GM03348 (cell line): ENCODE measurements at places on chromosomes 7 and 10.

DNA sequence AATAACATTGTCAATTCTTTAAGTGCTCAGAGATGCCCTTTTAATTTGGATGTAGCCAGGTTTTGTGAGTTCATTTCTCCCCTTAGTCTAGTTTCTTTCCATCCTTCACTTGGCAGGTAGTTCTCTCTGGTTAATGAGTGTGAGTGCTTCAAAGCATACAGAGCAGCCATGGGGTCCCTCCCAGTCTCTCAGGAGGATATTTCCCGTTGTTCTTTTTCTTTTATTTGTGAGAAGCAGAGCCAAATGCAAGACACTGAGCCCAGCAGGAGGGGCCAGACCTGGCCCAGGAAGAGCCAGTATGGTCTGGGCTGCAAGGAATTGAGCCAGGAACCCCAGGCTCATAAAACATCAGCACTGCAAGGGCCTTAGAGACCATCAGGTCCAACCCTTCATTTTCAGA is 52.4 kb downstream of the PLCE1 start:
- DNase-seq = no peak

GRCh38 chr7:106590209-106590816 is 70.6 kb downstream of the CCDC71L start:
- DNase-seq = no peak

DNA sequence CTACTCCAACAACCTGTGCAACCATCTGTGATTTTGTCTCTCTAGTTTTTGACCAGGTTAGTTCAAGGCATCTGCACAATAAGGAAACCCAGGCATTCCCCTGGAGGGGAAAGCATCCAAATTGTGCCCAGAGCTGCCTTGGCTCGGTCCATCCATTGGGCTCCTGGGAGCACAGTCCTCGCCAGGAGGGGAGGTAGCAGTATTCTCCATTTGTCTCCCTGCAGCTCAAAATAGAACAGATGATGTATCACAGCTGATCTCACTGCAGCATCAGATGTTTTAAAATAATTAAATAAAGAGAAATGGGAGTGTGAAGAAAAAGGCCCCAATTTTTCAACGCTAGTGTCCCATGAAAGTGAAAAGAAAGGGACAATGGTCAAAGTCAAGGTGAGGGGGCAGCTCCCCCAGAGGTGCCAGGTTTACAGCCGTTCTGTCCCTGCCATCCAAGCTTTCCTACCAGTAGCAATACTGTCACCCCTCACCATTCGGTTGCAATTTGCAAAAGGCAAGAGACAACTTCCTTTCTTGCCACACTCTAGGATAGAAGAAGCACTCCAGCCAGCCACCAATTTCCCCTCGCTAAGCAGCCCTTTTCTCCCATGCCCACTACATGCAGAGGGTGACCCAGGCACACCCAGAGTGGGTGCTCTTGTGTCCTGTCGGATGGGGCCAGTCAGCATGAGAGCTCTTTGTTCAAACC is 43.7 kb downstream of the KCNMA1 start:
- no peak for DNase-seq

DNA sequence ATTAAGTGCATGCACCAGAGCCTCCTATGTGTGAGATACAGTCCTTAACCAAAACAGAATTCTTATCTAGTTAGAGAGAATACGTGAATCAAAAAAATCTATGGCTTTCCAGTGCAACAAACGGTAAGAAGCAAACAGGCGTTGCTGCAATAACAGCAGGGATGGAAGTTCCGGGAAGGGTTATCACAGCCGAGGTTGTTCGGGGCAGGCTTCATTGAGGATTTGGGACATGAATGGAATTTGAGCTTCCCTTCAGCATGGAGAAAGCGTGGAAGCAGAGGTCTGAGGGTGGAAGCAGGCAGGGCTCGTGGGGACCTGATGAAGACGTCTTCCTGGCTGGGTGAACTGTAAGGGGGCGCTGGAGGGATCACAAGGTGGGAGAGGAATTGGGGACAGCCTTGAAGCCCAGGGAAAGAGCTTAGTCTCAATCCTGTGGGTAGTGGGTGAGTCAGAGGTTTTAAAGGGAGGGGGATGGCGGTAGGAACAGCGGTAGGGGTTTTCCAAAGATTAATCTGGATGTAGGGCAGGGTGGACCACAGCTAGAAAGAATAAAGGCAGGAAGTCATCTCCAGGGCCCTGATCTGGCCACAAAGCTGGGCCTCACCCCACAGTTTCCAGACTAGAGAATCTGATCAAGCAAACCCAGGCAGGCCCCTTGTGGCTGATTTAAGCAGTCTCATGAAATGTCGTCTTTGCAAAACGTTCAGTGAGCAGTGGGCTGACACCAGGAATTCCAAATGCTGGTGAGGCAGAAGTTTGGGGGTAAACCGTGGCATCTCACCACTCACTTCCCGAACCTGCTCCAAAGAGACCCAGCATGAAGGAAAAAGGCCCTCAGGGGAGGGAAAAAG is 65.1 kb downstream of the CALML3 start:
- DNase-seq = peak; percentile 57

DNA sequence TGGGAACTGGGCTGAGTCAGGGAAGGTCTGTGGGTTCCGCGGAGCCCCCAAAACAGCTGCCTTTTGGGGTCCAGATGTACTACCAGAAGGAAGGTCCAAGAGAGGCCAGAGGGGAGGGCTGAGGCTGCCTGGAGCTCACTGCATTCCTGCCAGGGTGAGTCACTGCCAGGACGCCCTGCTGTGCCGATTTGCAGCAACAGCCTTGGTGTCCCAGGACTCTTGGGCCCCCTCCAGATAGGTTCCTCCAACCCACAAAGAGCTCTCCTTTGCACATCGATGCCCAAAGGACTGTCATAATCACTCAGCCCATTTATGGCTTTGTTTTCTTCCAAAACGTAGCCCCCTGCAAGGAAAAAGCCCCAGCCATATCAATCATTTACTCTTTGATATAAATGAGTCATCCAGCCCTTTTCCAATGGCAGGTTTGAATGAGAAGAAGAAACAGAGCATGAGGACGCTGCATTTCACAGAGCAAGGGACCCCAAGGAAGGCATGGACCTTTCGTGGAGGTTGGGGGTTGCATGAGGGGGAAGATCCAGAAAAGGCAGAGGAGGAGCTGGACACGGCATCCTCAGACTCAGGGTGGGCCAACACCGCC is 32.2 kb upstream of the COL13A1 start:
- DNase-seq = peak; percentile 93

DNA sequence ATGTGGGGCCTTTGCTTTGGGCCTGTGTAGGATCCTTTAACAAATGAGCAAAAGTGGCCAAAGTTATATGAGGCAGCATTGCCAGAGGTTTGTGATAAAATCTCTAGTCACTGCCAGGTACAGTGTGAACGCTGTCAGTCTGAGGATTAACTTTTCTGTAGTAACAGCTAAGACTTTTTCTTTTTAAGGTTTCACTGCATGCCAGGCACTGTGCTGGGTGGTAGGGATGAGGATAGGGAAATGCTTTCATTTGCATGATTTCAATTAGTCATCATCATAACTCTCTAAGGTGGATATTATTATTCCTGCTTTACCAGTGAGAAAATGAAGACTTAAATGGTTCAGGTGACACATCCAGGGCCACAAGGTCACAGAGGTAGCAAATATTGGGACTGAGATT is 79.7 kb upstream of the BMPER start:
- DNase-seq = no peak

- peak; percentile 43 for DNase-seq
Measured at GRCh38 chr10:45420453-45421192, 46.6 kb downstream of the ALOX5 start.

DNA sequence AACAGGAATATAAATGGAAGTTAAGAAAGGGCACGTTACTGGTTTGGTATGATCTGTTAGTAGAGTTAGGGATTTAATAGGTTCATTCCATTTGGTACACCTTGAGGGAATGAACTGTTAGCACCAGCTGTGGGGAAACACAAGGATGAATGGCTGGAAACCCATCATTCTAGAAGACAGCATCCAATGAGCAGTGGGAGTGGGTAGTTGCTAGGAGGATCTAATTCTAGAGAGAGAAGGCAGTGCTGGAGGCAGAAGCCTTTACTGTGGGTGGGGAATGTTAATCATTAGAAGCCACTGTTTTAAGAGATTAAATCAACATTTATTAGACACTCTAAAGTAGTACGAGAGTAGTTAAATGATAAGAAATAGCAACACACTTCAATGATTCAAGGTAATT is 15.5 kb upstream of the GPR15LG start:
- DNase-seq = no peak

DNA sequence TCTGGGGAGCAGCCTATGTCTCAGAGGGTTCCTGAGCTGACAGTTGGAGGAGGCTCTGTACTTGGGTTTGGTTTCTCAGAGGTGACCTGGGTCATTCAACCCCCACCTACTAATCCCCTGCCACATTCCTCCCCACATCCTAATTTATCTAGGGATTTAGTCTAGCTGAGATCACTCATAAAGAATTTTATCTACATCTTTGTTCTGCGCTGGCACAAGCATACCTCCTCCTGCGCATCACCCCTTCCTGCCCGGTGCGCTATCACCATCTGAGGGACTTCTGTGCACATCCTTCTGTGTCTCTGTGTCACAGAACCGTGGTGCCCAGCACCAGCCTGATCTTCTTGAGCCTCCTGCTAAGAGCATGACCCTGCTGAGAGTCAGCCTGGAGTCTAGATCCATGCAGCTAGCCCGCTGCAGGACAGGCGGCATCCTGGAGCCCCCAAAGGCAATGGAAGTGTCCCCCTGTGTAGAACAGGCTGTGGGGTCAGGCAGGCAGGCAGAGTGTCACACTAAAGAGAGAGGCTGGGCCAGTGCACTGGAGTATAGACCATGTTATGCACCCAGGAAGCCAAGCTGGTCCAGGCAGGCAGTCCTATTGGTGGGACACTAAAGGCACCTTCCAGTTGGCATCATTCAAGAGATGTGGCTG is 63.6 kb downstream of the ARHGAP22 start:
- DNase-seq = no peak

DNA sequence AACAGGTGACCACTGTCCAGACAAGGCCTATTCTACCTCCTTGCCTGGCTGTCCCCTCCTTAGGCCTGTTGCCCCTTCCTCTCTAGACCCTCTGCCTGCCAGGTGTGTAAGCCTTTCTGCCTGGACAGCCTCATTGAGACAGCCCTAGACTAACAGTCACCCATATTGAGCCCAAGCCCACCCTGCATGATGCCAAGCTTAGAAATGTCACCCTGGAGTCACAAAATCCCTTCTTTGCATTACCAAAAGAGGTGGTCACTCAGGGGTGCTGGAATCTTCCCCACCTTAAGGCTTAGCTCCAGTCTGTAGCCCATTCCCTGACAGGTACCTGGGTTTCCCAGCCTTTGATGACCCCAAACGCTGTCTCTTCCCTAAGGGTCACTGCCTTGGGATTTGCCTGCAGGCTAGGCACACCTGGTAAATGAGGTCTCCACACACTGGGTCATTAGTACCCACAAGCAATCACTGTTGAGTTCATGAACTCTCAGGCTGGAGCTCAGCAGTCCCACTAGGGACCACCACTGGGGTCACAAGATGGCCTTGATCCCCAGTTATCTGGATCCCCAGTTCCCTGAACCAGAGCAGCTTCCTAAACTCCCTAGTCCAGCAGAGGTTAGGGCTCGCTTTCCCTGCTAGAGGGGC is 54.9 kb upstream of the CAMK2B start:
- no peak for DNase-seq
